ENCODE measurements at places on chromosomes 5 and 9.

GRCh38 chr5:14753292-14753691, 88.8 kb downstream of the OTULIN start:
- no peak for DNase-seq

DNA sequence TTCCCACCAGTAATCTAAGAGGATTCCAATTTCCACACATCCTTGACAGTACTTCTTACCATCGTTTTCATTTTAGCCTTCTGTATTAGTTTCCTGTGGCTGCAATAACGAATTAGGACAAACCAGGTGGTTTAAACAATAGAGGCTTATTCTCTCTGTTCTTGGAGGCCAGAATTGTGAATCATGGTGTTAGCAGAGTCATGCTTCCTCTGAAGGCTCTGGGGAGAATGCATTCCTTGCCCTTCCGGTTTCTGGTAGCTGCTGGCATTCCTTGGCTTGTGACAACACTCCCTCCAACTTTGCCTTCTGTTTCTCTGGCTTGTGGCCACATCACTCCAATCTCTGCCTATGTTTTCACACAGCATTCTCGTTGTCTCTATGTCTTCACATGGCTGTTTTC, 23.5 kb downstream of the RIGI start:
- peak; percentile 59 for DNase-seq

- peak; percentile 90 for DNase-seq
Measured at GRCh38 chr9:132214027-132214622, 52.3 kb downstream of the NTNG2 start.

DNA sequence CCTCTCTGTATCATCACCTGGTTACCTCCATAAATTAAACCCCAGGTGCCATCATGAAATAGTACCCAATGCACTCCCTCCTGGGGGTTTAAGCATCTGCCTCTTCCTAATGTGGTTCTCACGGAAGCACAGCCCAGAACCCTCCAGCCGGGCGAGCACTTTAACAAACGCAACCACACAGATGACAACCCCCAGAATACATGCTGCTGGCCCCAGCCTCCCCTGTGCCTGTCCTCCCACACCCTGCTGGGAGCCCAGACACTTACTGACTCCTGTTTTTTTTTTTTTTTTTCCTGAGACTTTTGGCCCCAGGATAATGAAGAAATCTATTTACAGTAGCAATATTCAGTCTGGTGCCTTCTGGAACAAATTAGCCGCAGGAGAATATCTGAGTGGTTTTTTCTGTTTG, 50.0 kb upstream of the COL5A1 start:
- DNase-seq, result no peak

DNA sequence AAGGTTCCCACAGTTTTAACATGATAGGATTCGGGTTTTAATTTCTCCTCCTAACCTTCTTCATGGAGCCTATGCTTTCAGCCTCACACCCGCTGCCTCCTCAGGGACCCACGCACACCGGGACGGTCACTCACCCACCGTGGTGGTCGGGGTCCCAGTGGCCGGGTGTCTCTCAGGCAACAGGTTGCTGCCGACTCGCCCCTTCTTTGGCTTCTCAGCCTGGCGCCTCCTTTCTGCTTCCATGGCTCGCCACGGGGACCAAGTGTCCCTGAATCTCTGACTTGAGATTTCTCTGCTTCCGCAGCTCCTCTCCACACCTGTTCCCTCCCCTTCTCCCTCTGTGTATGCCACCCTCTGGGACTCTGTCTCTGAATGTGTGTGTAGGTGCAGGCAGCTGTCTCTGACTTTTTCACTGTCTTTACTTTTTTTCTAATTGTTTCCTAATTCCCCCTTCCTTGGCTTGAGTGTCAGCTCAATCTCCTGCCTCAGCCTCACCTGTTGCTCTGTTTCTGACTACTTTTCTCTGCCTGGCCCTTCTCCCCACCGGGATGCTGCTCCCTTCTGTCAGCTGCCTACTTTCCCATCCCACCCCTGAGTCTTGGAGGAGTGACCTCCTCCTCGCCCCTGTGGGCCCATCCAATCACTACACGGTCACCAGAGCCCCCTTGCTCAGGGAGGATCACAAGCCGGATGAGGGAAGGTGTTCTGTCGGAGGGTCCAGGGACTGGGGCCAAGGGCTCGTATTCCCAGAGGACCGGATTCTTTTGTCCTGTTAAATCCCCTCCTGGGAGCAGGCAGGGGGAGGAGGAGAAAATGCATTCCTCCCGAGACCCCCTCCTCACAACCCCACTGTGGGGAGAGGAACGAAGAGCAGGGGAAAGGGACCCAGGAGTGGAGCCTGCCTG, at the start of gene PROP1:
TSS of gene PROP1 (minus strand) at position 552 of the 905 bp plus-strand sequence. CDS start at position 243, 309 bp downstream.
- no peak for DNase-seq

DNA sequence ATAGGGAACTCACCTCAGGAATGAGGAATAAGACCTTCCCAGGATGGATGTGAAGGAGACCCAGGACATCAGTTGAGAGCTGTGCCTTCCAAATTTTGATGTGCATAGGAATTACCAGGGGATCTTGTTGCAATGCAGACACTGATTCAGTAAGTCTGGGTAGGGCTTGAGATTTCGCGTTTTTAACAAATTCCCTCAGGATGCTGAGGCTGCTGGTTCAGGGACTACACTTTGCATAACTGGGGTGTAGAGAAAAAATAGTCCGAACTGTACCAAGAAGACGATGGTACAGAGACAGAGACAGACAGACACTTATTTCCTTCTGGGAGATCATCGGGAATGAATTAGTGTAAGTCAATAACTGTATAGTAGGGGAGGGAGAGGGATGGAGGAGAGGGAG, 82.3 kb upstream of the FREM1 start:
- DNase-seq, result no peak

Data from myocyte (in vitro differentiated cells).